Activated CD8-positive, alpha-beta memory T cell treated with anti-CD3 and anti-CD28 coated beads for 1 hour (primary cell): ENCODE measurements at places on chromosomes 2 and 18.

GRCh38 chr2:60707750-60708371 is 48.2 kb upstream of the PAPOLG start:
- DNase-seq: no peak

GRCh38 chr2:151973901-151974199 is 125.0 kb downstream of the CACNB4 start:
- no peak for DNase-seq

DNA sequence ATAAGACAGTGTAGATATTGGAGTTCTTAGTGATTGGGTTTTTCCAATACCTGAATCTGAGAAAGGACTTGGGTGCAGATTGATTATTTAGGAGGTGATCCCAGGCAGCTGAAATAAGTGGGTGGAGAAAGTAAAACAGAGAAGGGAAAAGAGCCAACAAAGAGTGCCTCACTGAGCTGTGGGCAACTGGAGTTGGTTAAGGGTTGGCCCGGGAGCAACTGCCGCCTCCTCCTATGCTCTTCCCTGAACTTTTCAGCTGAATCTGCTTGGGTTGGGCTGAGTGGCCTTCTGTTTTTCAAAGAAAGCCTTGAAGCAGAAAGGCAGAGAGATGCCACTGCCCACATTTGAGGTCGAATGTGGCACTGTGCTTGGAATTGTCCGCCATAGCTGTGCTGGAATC is 20.9 kb upstream of the CCDC150 start:
- DNase-seq: no peak

- no peak for DNase-seq
Observed at GRCh38 chr2:216856406-216857065, 3.3 kb downstream of the TNP1 start.

DNA sequence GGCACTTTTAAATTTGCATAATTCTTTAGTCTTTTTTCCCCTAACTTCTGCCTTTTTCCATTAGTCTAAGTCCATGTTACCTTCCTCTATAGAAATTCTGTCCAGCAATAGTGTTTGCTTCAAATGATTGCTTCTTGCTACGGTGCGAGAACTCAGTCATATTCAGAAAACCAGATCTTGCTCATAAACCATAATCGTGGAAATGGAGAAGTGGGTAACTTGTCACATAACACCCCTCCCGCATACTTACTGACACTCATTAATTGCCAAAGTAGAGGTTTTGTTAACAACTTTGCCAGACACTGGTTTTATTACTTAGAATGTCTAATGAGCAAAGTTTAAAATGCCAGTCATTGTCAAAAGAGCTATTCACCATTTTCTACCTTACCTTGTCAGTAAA is 94.3 kb upstream of the TWSG1 start:
- no peak for DNase-seq

DNA sequence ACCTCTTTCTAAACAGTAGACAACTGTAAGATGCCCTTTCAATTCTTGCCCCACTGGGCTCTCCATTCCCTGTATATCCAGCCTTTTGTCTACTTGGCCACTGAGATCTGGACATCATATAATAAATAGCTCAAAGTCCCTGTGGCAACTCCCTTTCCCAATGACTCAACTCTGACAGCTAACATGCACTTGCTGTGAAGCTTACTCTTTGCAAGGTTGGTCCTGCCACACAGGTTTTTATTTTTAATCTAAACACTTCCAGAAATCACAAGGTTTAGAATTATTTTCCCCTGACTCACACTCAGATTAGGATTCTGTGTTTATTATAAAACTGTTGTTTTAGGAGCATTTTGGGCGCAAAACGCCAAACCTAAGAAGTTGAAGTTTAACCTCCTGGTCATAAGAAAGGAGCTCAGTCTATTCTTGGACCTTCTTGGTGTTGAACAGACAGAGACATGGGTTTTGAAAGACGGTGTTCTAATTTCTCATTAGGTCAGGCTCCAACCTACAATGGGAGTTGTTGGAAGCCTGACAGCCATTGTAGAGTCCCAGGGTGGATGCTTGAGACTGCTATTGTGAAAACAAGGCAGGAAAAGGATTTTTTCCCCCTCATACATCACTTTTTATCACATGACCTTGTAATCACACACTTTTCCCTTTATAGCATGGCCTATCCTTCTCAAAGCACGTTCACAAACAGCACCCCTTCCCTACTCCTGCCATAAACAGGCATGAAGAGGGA is 124.7 kb upstream of the SERPINE2 start:
- no peak for DNase-seq
